ENCODE measurements at places on chromosomes 12 and 14. TPM values are rescaled to one million over a fixed set of nuclear protein-coding genes. Genes with fewer than 3 reads are reported as not detected.

The SERPINA10 gene
- total RNA-seq = not detected

The TPPP2 gene
- total RNA-seq = not detected

DNA sequence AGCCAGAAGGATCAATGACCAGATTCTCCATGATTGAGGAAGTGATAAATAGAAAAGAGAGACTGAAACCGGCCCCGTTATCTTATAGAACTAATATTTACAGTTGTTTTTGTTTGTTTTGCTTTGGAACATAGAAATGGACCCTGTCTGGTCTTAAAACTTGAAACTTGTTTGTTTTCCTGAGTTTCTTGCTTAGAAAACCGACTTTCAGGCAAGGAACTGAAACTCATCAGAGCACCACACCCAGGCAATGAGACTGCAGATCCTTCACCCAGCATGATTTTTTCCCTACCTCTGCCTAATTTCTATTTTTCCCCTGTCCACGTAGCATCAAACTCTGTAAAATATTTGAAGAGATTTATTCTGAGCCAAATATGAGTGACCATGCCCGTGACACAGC, 10.6 kb upstream of the CLEC12A start:
- H3K27me3 ChIP-seq = no peaks in the 10 kb centered on the region
- no peak overlapping the region for H3K27ac ChIP-seq
- no peaks in the 10 kb centered on the region for H3K4me1 ChIP-seq
- no peaks in the 10 kb centered on the region for H3K36me3 ChIP-seq

DNA sequence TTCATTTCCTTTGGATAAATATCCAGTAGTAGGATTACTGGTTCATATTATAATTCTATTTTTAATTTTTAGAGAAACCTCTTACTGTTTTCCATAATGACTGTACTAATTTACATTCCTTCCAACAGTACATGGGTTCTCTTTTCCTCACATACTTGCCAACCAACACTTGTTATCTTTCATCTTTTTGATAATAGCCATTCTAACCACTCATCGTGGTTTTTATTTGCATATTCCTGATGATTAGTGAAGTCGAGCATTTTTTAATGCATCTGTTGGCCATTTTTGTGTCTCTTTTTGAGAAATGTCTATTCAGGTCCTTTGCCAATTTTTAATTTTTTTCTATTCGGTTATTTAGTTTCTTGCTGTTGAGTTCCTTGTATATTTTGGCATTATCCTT, 457.7 kb upstream of the PDE3A start:
- DNase-seq = no peak
- no peaks in the 10 kb centered on the region for H3K36me3 ChIP-seq
- H3K27ac ChIP-seq = no peak overlapping the region
- H3K4me1 ChIP-seq = no peaks in the 10 kb centered on the region
- H3K4me3 ChIP-seq = no peak overlapping the region
- no peaks in the 10 kb centered on the region for H3K27me3 ChIP-seq

The IFI27 gene
- 315 TPM for total RNA-seq

- no peaks in the 10 kb centered on the region for H3K27me3 ChIP-seq
- H3K4me1 ChIP-seq = peaks cover 2% of the 10 kb centered on the region
- peak overlapping the region; percentile 75 for H3K4me3 ChIP-seq
- DNase-seq = no peak
- H3K36me3 ChIP-seq = no peaks in the 10 kb centered on the region
- H3K27ac ChIP-seq = no peak overlapping the region
These were observed 253.7 kb downstream of the EFCAB11 start for GRCh38 chr14:89700801-89701200.

DNA sequence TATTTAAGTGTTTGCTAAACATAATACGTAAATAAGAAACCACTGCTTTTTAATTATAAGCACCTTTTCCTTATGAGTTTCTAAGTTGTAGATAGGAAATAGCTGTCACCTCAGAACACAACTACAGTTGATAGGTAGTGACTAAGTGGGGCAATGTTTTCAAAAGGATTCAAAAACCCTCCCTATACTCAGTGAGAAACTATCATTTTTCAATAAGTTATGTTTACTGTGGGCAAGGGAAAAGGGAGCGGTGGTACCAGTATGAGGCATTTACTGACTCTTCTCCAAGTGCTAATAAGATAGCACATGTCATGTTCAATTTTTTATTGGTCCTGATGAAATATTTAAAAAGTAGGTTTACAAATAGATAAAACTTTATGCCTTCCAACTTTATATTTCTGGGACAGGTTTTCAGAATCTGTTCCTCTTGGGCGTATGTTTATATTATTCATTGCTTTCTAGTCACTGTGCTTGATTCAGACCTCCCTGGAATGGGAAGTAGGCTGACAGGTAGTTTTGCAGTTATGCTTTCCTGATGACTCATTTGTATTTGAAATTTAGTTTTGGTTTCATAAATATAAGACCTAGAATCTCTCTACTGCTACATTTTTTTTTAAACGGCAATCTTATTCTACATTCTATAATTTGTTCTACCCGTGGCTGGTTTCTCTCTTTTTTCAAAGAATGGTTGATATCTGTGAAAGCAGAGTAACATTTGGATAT, 153.1 kb downstream of the TMEM117 start:
- no peaks in the 10 kb centered on the region for H3K4me1 ChIP-seq
- no peak for DNase-seq
- H3K36me3 ChIP-seq = no peaks in the 10 kb centered on the region
- no peaks in the 10 kb centered on the region for H3K27me3 ChIP-seq
- H3K27ac ChIP-seq = no peak overlapping the region
- no peak overlapping the region for H3K4me3 ChIP-seq

Measured in tibial nerve (tissue), 4 donors.